T-cell (primary cell): ENCODE measurements at places on chromosomes 16 and 17. TPM values are rescaled to one million over a fixed set of nuclear protein-coding genes. Genes with fewer than 3 reads are reported as not detected.

Gene PLA2G15
- total RNA-seq, result 8.7 TPM

Gene PMP22
- not detected for total RNA-seq

Gene NHERF1
- 260 TPM for total RNA-seq

Gene NLRC3
- 89.3 TPM for total RNA-seq

- peak; percentile 84 for DNase-seq
These were observed 506 bp downstream of the CAMKK1 start for GRCh38 chr17:3892095-3892998.

GRCh38 chr17:53570731-53571130 lies 252.0 kb upstream of the KIF2B start:
- no peak for DNase-seq

DNA sequence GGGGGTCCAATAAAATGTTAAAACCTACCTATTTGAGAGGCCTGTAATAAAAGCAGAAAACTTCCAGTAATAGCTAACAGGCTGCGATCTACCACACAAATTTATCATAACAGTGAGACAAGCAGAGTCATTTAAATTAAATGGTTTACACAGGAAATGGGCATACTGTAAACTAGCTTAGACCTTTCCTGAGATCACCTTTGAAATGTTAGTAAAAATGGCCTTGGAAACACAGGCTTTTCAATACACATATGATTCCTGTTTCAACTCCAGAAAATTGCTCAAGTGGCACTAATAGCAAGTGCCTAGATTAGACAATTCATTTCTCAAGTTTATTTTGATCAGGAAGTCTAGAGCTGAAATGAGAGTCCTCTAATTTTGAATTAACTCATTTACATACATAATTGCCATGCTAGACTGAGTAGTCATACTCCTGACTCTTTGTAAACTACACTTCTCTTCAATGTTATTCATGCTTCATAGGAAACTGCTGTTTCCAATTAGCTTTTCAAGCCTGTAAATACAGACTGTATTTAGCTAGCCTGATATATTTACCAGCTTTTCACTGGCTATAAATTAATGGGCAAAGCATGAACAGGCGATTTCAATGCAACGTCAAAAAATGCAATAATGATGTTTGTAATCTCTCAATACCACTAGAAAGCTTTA lies 43.3 kb downstream of the PARN start:
- DNase-seq, result no peak

GRCh38 chr16:2331931-2332267 lies 8.6 kb downstream of the ABCA3 start:
- DNase-seq, result no peak

GRCh38 chr16:89442588-89442987 lies 47.8 kb downstream of the ANKRD11 start:
- no peak for DNase-seq

DNA sequence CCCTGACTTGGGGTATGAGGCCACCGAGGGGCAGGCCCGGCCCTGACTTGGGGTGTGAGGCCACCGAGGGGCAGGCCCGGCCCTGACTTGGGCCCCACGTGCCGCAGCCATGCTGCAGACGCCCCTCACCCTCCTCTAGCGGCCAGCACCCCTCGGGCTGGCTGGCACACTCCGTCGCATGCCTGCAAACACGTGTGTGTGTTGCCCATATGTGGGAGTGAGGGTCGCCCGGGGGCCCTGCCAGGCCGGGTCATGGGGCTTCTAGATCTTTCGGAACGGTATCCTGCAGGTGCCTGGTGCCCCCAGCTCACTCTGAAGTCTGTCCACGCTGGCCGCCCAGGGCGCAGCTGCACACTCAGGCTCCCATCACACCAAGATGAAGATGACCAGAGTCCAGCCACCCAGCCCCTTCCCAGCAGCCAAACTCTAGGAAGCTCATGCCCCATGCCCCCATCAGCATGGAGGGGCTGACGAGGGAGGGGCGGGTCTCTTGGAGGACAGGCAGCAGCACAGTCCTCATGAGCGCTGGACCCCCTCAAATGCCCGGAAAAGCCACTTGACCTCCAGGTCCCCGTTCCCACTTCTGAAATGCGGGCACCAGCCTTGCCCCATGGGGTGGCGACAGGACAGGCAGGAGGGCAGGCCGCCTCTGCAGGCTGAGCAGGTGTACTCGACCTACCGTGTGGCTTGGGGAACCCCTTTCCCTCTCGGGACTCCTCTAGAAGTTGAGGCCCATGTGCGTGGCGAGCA lies 33.8 kb downstream of the CTU2 start:
- DNase-seq, result no peak

DNA sequence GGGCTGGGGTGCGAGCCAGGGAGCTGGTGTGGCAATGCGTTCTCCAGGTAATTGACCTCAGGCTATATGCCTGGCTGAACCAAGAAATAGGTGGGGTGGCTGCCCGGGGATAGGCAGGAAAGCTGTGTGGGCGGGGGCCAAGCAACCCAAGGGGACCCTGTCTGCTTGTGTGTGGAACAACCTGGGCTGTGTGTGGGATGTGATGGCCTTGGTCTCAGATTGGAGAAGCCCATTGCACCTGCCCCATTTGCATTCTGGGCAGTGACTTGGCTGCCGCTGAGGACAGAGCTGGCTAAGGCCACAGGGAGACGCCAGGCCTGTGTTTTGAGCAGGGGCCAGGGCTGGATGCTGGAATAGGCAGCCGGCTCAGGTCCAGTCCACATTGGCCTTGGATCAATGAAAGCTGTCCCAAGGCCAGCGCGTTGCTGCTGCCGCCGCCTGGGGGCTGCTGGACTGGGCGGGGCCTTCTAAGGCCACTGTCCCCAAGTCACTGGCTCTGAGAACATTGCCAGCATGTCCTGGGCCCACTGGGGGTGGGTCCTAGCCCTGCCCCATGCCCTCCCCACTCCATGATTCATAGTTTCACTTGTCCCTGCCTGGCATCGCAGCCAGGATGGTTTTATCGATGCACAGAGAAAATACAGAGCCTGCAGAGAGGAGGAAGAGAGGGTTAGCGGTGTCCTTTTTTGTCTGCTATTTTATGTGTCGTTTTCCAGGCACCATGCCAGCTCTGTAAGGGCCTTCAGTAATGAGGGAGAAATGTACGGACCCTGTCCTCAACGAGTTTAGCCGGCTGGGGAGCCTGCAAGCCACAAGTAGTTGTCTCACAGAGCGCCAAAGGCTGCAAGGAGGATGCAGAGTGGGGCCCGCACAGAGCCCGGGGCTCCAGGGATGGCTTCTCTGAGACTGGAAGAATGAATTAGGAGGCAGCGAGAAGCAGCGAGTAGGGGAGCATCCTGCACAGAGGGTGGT lies 43.9 kb downstream of the NKD1 start:
- no peak for DNase-seq

DNA sequence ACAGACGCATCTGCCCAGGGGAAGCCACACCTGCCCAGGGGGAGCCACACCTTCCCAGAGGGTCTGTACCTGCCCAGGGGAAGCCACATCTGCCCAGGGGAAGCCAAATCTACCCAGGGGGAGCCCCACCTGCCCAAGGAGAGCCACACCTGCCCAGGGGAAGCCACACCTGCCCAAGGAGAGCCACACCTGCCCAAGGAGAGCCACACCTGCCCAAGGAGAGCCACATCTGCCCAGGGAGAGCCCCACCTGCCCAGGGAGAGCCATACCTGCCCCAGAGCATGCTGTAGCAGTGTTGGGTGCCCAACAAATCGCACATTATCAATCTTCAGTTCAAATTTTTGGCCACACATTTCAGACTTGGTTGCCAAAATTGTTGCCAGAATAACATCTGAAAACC lies 19.6 kb downstream of the NPRL3 start:
- DNase-seq, result no peak

GRCh38 chr16:31347445-31347844 lies 7.5 kb upstream of the ITGAX start:
- DNase-seq, result no peak
